Dermis blood vessel endothelial cell (primary cell): ENCODE measurements at places on chromosomes 3 and 15. TPM values are rescaled to one million over a fixed set of nuclear protein-coding genes. Genes with fewer than 3 reads are reported as not detected.

DNA sequence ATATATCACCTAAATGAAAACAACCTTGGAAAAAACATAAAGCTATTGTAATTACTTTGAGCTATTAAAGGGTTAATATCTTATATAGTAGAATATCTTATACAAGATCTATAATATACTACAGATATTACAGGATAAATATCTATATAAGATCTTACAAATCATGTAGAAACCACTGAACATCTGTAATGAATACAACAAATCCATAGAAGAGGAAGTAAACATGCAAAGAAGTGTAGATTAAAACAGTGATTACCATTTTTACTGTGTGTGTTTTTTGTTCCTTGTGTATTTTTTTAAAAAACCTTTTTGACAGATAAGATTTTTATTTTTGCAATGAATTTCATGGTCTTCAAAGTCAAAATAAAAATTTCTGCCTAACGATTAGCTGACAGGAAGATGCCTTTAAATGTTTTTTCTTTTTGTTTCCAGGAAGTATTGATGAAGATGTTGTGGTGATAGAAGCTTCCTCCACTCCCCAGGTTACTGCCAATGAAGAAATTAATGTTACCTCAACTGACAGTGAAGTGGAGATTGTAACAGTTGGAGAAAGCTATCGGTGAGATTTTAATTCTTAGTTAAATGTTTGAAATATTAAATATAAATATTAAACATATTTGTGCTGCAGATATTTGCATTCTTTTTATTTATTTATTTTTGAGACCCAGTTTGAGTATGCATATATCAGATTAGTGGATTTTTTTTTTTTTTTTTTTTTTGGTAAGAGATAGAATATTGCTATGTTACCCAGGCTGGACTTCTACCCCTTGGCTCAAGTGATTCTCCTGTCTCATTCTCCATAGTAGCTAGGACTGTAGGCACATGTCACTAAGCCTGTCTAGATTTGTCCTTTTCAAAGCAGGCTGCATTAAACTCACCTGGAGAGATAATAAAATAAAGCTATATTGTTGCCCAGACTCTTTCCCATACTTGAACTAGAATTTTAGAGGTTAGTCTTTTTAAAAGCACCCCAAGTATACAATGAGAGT, 52.8 kb upstream of the CCNB2 start:
- DNase-seq: no peak

DNA sequence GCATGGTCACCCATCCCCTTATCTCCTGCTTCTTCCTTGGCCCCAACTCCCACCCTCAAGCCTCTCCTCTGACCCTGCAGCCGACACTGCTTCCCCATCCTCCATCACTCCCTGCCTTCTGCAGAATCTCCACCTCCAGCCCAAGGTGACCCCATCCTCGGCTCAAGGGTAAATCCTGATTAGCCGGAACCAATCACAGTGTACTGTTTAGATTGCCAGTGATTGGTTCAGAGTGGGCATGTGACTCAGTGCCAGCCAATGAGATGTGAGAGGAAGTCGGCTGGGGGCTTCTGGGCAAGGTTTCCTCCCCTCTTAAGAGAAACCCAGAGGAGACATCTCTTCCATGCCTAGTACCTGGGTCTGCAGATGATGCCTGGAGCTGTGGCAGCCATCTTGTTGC, 10.3 kb downstream of the CACNA2D2 start:
- DNase-seq: no peak

GRCh38 chr3:112411425-112411824, 78.5 kb downstream of the CD200 start:
- no peak for DNase-seq

DNA sequence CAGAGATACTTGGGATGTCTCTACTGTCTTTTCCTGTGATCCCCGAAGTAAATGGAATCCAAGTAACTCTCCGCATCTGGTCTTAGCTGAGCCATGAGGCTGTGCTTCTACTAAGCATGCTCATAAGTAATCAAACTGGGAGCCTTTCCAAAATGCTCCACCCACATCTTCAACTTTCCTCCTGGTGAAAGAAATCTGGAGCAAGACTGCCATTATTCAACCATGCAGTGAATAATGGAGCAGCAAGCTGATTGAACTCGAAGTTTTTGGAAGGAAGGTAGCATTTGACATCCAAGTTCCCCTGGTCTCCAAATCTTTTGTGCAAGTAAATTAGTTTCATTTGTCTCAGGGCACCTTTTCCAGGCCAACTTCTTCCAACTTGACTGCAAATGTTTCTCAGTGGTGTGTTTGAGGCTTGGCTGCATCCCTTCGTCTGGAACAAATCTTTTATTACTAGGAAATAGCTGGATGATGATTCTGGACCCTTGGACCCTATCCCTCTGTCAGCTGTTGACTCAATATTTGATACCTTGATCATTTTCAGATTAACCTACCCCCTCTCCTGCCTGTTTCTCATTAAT, 19.4 kb downstream of the GXYLT2 start:
- no peak for DNase-seq

- DNase-seq: no peak
These were observed 68.7 kb upstream of the PRR23C start for GRCh38 chr3:139113231-139113992.

DNA sequence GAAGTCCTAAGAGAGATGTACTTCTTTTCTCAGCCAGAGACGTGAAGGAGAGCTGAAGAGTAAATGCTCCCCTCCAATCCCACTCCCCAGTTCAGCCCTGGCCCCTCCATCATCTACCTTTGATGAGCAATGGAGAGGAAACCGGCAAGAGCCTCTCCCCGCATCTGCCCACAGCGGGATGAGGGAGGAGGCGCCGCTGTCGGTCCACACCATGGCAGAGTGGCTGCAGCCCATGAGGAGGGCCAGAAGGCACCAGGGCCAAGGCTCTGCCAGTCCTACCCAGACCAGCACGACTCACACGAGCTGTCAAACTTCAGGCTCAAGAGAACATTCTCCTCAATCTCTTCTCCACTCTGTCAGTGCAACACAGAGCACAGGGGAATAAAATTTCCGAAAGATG, 129.8 kb downstream of the OSBPL10 start:
- DNase-seq: no peak

DNA sequence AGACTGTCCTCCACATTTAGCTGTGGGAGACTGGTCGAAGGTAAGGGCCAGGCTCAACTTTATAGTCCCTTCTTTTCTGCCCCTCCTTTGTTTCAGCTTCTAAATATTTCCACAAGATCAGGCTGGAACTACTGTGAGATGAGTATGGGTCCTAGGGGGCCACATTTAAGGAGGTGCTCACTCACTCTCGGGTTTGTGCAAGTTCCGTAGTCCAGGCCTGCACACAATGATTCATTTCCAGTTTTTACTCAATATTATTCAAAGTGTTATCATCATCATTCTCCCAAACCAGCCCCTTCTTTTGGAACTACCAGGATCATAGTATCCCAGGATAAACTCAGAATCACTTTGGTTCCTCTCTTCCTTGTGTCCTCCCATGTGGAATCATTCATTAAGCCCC, 289.1 kb downstream of the ADAMTSL3 start:
- DNase-seq: no peak

DNA sequence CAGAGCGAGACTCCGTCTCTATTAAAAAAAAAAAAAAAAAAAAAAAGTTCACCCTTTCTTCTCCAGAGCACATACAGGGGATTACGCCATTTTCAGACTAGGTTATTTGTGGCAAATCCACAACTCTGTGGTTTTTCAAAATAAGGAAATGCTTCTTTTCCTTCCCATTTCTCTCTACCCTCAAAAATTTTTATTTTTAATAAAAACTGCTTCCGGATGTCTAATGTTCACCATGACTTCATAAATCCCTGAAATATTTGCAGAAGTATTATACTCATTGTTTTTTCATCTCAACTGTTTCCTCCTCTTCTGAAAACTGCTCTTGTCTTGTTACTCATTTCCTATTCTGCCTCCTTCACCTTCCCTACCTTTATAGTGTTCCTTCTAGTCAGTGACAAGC, 45.0 kb upstream of the SLC12A8 start:
- peak; percentile 54 for DNase-seq

DNA sequence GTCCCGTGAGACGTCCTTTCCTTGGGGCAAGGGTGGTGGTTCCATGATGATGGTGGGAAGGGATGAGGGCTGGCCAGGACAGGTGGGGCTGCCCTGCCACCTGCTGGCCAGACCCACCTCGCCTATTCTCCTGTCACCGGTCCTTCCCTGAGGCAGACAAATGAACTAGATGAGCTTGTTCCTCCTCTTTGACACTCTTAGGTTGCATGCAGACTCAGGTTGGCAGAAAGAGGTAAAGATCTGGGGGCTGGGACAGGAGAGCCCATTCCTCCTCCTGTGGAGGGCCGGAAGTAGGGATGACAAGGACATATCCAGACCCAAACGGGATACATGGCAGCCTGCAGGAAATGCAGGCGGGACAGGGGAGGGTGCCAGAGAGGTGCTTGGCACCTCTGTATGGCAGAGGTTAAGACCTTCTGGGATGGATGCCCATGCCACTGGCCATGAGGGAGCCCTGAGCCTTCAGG, 38.6 kb downstream of the ACSBG1 start:
- DNase-seq: peak; percentile 57

DNA sequence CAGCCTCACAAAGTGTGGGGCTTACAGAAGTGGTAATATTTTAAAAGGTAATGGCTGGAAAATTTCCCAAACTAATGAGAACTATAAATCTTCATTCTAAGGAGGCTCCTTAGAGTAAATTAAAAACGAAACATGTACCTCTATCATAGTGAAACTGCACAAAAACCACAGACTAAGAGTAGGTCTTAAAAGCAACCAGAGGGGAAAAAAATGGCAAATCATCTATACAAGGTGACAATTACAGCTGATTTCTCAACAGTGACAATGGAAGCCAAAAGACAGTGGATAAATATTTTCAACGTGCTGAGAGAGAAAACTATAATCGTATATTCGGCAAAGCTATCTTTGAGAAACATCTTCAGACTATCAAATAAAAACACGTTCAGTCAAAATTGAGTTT, 20.6 kb downstream of the HEG1 start:
- no peak for DNase-seq

GRCh38 chr3:171967932-171968678, 71.3 kb upstream of the FNDC3B start:
- peak; percentile 79 for DNase-seq

DNA sequence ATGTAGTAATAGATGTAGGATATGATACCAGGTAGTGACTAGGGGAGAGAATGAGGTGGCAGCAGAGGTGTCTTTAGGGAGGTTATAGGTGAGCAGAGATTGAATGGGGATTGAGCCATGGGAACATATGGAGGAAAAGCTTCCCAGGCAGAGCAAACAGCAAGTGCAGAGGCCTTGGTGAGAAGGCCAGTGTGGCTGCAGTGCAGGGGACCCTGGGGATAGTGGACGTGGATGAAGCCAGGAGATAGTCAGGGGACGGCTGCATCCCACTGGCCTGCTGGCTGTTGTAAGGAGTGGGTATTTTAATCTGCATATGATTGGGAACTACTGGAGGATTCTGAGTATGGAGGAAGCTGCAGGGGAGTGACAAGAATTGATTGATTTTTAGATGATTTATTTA, 62.7 kb upstream of the TRAK1 start:
- no peak for DNase-seq

DNA sequence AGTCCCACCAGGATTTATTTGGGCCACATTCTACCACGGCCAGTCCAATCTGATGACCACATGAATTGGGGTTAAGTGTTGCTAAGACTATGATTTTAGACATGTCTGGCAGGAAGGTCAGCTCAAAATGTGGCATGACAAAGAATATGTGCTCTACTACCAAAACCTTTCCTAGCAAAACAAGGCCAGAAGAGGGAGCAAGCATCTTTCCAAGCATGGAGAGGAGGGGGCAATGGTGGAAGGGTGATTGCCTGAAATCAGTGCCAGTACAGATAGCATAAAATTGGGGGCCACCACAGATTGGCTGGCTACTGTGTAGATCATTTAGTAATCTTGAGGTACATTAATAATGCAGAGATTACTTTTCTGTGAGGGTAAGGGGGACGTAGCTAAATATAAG, 43.2 kb downstream of the TMEM39A start:
- no peak for DNase-seq

DNA sequence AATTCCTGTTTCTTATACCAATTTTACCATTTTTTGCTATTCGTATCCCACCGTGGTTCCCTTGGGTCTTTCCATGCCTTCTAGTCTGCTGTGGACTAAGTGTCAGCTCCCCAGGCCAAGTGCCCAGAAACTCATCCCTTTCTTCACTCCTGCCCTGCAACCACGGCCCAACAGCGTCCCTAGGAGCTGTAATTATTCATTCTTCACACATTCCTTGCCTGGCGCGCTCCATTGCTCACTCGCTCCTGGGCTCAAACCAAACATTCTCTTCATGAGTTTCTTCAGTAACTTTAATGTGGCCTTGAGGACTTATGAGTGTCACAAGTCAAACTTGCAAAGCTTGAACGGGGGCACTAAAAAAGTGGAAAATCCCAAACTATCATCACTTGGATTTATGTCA, 15.7 kb downstream of the GABRB3 start:
- no peak for DNase-seq

- DNase-seq: no peak
These were observed 38.3 kb downstream of the IFT57 start for GRCh38 chr3:108183971-108184370.

DNA sequence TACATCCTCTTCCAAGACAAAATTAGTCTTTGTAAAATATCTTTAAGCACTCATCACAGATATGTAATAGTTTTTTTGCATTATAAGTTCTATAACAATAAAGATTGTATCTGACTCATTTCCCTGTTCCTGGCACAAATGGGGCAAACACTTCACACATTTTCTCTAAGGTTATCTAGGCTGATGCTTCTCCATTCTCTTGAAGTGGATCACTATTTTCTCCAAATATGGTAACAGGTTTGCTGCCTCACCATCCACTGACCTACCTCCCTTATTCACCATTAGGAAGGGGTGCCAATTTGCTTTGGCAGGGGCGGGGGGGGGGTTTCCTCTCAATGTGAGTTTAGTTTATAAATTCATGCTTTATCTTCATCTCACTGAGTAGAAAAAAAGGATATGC, 767.7 kb upstream of the LMCD1 start:
- peak; percentile 76 for DNase-seq

DNA sequence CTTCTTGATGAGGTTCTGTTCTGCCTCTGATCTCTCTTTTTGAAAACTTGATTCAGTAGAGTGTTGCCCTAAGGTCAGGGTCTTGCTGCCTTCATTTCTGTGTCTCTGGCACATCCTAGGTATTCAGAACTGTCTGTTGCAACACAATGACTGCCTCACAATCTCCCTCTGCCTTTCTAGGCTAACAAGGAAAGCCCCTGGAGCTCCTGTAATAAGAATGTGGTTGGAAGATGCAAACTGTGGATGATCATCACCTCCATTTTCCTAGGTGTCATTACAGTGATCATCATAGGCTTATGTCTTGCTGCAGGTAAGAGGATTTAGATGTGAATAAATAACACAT, 7.0 kb downstream of the C3orf52 start:
- no peak for DNase-seq

ROBO2 gene
- total RNA-seq: not detected in 2 replicates

SLC12A8 gene
- total RNA-seq: 0.34 and 0.70 TPM in 2 replicates

CPNE4 gene
- not detected in 2 replicates for total RNA-seq

MUC4 gene
- 0.17 TPM in 1 of 2 replicates, not detected in the other for total RNA-seq

LTK gene
- 0.09 TPM in 1 of 2 replicates, not detected in the other for total RNA-seq

IL5RA gene
- not detected in 2 replicates for total RNA-seq

OXTR gene
- total RNA-seq: 4.6 and 5.3 TPM in 2 replicates
